ENCODE measurements at places on chromosomes 13 and 19.

DNA sequence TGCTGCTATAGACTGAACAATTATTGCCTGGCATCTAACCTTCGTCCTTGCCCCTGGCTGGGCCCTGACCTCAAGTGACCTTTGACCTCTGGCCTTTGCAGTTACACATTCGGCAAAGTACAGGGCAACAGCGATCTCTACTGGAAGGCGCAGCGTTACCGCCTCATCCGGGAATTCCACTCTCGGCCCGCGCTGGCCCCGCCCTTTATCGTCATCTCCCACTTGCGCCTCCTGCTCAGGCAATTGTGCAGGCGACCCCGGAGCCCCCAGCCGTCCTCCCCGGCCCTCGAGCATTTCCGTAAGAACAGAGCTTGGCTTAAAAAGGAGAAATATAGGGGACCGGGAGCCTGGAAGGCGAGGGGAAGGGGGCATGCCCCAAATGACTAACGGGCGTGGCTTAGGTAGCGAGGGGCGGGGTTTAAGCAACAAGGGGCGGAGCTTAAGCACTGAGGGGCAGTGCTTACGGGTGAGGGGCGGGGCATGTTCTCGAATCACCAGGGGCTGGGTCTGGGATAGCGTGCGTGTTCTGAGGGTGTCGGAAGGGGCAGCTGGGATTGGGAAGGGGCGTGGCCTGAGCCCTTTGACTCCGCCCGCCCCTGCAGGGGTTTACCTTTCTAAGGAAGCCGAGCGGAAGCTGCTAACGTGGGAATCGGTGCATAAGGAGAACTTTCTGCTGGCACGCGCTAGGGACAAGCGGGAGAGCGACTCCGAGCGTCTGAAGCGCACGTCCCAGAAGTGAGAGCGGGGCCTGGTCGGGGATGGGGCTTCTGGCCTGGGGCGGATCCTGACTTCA lies 52.7 kb downstream of the TRPM4 start:
- no peak for DNase-seq

- no peak for DNase-seq
These were observed 25.4 kb downstream of the TUBA3C start for GRCh38 chr13:19156013-19156825.

DNA sequence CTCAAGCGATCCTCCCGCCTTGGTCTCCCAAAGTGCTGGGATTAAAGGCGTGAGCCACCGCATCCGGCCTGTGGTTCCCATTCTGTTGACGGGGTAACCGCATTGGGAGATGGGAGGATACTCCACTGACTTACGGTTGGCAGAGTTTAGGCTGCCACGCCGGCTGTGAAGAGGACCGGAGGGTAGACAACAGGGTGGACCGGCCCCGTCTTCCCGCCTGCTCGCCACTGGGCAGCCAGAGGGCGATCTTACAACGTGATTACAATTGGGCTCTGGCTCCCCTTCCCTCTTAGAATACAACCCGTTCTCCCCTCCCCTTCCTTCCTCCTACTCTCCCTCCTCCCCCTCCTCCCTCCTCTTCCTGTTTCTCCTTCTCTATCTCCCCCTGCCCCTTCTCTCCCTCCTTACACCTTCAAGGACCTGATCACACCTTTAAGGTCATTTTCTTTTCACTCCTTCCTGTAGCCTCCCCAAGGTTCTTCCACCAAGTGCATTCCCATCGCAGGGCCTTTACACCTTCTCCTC lies 957 bp upstream of the CCDC194 start:
- DNase-seq: no peak

DNA sequence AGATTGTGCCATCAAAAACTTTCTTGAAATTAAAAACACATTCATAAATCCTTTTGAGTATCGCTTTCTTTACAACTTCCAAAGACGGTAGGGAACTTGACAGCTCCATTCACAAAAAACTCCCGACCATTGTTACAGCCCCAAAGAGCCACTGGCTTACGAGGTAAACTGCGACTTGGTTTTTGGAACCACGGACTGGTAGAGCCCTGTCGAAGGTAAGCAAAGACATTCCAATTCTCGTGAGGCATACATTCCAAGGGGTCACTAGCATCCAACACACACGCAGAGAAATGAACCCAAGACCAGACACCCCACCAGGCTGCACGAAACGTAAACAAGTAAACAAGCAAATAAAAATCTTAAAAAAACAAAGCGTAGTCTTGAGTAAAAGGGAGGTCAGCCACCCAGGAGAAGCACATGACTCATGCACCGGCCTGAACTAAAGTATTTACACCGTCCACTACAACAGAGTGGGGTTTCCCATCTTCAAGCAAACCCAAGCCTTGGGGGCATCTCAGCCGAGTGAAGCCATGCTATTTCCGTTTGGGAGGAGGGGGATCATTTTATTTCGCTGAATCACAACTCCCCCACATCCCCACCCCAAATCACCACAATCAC lies 1.4 kb downstream of the BRD4 start:
- DNase-seq: no peak

DNA sequence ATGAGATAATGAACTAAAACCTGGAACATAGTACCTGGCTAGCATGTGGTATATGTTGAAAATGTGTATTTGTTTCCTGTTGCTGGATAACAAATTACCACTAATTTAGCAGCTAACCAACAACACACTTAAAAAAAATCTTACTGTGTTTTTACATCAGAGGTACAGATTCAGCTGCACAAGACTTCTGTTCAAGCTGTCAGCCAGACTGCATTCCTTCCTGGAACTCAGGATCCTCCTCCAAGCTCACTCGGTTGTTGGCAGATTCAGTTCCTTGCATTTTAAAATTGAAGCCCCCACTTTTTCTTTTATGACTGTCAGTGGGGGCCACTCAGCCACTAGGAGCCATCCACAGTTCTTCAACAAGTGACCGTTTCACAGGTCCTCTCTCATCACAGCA lies 246.9 kb upstream of the DACH1 start:
- DNase-seq: no peak

Data from esophagus squamous epithelium (tissue), 5 donors.